ENCODE measurements at places on chromosomes 4 and X.

DNA sequence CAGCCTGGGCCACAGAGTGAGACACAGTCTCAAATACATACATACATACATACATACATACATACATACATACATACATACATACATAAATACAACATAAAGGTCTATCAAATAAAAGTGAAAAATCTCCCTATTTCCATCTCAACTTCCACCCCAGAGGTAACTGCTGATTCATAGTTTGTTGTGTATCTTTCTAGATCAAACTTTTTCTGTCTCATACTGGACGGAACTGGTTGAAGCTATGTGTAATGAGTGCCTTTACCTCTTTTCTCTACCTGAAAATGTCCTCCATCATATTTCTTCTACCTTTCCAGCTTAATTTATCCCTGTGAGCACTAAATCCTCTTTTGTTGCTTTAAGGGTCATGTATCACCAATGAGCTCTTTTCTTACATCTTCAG lies 102.5 kb downstream of the HDAC8 start:
- no peak for DNase-seq

- DNase-seq: no peak
Observed at GRCh38 chrX:46722742-46723568, 36.0 kb downstream of the SLC9A7 start.

GRCh38 chrX:1725472-1725871 lies 110.6 kb downstream of the ASMT start:
- DNase-seq: no peak

GRCh38 chrX:15790769-15791290 lies 546 bp downstream of the ZRSR2 start:
- DNase-seq: no peak

GRCh38 chr4:22363036-22363435 lies 152.8 kb downstream of the ADGRA3 start:
- DNase-seq: no peak

DNA sequence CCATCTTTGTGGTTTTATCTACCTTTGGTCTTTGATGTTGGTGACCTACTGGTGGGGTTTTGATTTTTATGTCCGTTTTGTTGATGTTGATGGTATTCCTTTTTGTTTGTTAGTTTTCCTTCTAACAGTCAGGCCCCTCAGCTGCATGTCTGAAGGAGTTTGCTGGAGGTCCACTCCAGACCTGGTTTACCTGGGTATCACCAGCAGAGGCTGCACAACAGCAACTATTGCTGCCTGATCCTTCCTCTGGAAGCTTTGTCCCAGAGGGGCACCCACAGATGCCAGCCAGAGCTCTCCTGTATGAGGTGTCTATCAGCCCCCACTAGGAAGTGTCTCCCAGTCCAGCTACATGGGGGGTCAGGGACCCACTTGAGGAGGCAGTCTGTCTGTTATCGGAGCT lies 199.3 kb upstream of the WDFY3 start:
- no peak for DNase-seq

GRCh38 chr4:146835096-146835495 lies 110.6 kb downstream of the TTC29 start:
- DNase-seq: no peak

DNA sequence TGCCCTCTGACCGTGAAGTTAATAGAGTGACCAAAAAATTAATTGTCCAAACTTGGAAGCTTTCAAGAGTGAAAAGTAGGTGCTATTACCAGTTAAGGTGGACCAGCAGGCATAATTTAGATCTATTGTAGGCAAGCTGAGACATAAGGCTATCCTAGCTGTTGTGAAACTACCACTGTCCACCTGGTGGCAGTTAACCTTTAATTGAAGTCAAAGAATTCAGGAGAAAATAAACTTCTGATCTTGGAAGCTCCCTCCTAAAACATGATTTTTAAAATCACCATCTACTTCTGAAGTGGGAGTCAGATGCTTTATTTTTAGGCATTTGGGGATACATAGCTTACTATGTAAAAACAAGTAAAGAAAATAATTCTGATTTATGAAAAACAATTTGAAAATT lies 636.3 kb upstream of the HTR2C start:
- DNase-seq: no peak

DNA sequence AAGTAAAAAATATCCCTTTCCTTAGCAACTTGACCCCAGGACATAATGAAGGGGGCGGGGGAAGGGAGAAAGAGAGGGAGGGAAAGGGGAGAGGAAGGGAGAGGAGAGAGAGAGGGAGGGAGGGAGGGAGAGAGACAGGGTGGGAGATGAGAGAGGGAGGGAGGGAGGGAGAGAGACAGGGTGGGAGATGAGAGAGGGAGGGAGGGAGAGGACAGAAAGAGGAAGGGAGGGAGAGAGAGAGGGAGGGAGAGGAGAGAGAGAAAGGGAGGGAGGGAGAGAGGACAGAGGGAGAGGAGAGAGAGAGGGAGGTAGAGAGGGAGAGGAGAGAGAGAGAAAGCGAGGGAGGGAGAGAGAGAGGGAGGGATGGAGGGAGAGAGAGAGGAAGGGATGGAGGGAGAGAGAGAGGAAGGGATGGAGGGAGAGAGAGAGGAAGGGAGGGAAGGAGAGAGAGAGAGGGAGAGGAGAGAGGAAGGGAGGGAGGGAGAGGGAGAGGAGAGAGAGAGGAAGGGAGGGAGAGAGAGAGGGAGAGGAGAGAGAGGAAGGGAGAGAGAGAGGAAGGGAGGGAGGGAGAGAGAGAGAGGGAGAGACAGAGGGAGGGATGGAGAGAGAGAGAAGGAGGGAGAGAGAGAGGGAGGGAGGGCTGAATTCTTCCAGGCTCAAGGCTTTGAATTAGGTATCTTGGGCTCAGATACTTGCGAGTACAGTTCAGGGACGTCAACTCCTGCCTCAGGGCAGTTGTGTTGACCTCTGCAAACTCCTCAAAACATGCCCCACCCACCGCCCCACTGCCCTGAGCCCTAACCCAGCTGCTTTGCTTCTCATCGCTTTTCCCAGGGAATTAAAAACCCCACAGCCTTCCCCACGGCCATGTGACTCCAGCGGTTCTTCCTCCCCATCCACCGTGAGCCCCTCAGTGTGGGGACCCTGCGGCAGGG lies 40.0 kb upstream of the ADRA2C start:
- DNase-seq: no peak

DNA sequence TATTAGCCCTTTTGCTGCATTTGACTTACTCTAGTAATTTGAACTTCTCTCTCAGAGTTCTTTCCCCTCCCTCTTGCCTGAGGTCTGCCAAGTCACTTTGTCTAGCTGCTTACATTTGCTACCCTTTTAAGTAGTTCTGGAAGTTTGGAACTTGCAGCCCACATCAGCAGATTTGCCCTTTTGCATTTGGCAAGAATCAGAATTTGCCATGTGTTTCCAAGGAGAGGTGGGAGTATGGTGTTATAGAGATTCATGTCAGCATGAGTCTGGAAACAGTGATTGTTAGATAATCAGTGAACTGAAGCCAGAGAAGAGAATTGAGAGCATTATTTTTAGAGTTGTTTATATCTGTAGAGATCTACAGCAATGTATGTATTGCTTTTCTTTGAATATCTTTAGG lies 52.1 kb downstream of the KLHL34 start:
- DNase-seq: no peak

- DNase-seq: no peak
Observed at GRCh38 chr4:83646538-83647239, 110.8 kb downstream of the GPAT3 start.

- no peak for DNase-seq
Observed at GRCh38 chr4:128256539-128256938, 31.1 kb downstream of the PGRMC2 start.

DNA sequence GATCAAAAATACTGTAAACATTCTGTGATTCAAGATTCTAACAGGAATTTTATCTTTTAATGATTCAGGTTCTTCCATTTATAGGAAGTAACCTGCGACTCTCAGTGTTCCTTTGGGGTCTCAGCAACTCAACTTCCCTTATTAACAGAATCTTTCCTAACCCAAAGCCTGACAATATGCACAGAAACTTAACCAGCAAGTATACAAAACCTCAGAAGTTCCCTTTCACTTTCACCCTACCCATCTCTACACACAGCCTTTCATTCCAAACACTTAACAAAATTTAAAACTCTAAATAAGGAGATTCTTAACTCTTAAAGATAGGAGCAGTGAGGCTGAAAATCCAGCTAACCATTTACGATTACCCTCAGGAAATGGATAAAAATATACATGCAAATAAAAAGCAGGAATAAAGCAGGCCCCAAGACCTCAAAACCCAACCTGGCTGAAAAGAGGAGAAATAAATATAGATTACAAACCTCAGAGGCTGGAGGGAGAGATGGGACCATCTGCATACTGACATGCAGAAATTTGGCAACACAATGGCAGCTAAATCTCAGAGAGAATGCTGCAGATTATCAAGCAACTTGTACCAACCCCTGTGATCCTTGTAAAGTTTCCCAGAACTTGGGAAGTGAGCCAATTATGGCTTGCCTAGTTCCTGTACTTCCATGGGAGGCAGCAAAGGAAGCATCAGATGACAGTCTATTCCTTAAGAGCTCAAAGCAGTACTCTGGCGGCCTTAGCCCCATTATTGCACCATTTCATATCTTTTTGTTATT lies 101.0 kb downstream of the ATP11C start:
- no peak for DNase-seq

- DNase-seq: peak; percentile 63
Observed at GRCh38 chrX:34875204-34875603, 67.4 kb upstream of the FAM47B start.

GRCh38 chr4:79467246-79467932 lies 59.4 kb upstream of the GK2 start:
- no peak for DNase-seq

All from ascending aorta (tissue), 2 donors.